ENCODE measurements at places on chromosomes 4 and X.

DNA sequence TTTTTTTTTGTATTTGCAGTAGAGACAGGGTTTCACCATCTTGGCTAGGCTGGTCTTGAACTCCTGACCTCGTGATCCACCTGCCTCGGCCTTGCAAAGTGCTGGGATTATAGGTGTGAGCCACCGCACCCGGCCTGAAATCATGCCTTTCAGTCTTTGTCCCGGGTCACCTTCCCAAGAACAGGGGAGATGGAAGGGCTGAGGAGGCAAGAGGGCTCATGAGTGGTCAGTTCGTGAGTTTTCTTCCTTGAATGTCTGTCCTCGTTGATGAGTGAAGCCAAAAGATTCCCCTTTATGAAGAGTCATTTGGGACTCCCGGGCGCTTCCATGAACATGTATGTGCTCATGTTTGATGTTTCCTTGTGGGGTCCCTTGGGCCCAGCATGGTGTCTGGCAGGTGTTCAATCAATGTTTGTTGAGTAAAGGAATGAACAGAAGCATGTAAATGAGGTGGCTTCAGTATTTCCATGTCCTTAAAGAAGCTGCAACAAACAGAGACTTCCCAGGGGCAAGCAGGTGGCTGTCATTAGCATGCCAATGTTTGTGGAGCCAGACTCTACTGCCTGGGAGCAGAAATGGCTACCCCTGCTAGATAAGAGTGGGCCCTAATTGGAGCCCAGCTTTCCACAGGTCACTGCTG lies 3.4 kb upstream of the SEPTIN6 start:
- no peak for DNase-seq

GRCh38 chrX:152823657-152824056 lies 6.9 kb downstream of the CETN2 start:
- DNase-seq = no peak

- DNase-seq = no peak
Measured at GRCh38 chrX:136742721-136743379, 37.9 kb downstream of the ARHGEF6 start.

- DNase-seq = no peak
Measured at GRCh38 chrX:8453611-8454010, 11.0 kb upstream of the VCX3B start.

GRCh38 chr4:94978904-94979303 lies 221.1 kb downstream of the BMPR1B start:
- DNase-seq = no peak

DNA sequence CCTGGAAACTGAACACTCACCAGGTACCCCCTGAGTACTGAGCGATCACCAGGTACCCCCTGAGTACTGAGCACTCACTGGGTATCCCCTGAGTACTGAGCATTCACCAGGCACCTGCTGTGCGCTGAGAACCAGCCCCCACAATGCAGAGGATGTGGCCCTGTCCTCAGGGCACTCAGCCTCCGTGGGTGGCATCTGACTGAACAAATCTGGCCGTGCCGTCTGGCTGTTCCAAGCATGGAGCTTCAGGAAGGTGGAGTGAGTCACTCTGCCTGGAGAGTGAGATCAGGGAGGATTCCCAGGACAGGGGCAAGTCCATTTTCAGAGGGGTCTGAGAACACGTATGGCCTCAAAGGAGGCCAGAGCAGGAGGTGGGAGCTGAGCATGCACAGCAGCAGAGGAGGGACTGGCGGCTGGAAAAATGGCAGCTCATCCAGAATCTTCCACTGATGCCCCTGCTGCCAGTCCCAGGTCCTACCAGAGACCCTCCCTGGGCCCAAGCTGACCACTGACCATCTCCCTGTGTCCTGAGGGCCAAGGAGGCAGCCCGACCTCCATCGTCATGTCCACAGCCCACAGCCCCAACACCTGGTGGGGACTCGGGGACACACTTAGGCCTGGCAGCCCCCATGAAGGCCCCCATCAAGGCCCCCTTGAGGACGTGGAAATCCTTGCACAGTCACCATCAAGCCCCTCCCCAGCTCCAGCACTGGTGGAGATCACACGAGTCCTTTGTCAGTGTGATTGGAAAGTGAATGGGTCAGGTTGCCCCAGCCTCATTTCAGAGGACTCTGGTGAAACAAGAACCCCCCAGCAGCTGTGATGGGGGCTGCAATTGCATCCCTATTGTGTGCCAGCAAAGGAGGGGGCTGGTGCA lies 94.1 kb downstream of the HMX1 start:
- no peak for DNase-seq

DNA sequence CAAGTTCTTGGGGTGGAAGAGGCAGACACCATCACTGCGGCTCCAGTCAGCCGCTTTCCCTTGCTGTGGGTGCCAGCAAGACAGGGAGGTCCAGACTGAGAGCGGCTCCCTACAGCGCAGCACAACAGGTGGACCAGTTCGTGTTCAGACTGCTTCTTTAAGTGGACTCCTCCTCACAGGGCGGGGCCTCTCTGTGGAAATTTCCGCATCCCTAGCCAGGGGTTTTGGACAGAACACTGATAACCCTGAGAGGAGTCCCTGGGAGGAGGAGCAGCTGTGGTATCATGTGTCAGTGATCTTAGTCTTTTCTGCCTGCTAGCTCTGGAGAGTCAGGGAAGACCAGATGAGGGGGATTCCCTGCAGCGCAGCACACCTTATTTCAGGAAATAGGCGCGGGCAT lies 48.5 kb downstream of the MAGEC2 start:
- DNase-seq = no peak

GRCh38 chr4:94165256-94165655 lies 42.4 kb upstream of the SMARCAD1 start:
- DNase-seq = no peak

DNA sequence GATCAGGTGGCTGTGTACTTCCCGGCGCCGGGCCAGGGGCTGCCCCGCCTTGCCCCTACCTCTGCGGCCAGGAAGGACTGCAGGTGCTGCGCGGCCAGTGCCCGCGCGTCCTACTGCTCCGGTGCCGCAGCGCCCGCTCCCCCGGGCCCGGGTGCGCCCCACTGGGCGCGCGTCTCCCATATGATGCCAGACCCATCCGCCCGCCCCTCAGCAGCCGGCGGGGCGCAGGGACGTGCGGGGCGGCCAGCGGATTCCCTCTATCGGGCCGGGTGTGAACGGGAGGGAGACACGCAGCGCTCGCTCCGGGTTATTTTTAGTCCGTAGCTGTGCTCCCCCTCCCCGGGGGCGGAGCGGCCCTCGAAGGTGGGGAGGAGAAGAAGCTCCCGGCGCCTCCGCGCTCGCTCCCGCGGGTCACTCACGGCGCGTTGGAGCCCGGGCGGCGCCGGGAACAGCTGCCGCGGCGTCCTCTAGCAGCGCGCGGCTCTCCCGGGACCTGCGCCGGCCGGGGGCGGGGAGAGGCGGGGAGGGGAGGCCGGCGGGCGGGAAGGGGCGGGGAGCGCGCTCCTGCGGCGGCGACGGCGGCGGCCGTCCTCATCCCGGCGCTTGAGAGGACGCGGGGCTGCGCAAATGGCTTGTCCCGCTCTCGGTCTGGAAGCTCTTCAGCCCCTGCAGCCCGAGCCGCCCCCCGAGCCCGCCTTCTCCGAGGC lies 103.6 kb downstream of the UCHL1 start:
- DNase-seq = no peak

DNA sequence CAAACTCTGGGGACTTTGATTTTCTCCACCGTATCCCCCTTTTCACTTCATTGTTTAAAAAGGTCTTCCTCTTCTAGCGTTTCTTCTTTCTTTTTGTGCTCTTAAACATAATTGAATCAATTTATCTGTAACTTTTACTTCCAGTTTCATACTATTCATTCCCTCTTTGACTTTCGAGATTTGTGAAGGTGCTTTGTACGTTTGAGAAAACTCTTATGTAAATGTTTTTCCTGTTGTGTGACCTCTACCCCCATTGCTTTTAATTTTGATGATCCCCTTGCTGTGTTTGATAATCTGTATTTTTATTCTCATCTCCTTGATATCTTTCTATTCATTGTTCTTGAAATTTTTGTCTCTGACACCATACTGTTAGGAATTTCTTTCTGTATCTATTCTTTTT lies 4.8 kb downstream of the USP38 start:
- no peak for DNase-seq

- DNase-seq = no peak
Measured at GRCh38 chrX:122626871-122627270, 557.2 kb upstream of the GRIA3 start.

- DNase-seq = no peak
Measured at GRCh38 chr4:186342582-186342981, 76.6 kb downstream of the F11 start.

DNA sequence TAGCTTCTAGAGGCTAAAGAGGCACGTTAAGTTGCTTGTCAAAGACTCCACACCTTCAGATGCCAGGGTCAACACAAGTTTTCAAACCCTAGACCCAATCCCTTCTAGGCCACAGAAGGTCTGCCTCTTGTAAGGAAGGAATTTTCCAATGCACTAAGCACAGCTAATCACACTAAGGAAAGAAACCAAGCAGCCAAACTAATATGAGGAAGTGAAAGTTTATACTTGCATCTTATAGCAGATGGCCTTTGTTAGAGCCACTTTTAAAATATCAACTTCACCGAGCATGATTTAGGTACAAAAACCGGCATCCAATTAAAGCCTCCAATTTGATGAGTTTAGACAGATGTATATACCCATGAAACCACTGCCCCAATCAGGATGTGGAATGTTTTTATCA lies 9.9 kb downstream of the FHL1 start:
- DNase-seq = no peak

DNA sequence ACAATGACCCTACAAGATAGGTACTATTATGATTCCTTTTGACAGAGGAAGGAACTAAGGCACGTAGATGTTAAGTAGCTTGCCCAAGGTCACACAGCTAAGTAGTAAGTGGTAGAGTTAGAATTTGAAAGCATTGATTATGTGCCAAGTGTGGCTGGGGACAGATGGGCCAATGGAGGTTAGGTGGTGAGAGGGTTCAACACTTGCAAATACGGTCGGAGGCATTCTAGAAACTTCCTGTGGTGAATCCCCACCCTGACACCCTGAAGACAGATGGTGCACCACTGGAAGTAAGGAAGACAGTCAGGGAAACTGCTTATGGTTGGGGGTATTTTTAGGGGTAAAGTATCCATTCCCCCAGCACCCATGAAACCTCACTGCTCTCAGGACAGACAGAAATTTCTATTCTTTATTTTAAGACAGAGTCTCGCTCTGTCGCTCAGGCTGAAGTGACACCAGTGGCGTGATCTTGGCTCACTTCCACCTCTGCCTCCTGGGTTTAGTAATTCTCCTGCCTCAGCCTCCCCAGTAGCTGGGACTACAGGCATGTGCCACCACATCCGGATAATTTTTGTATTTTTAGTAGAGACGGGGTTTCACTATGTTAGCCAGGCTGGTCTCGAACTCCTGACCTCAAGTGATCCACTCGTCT lies 142.5 kb downstream of the RASL11B start:
- DNase-seq = no peak

- peak; percentile 36 for DNase-seq
Measured at GRCh38 chr4:108172231-108172752, 3.6 kb upstream of the LEF1 start.

DNA sequence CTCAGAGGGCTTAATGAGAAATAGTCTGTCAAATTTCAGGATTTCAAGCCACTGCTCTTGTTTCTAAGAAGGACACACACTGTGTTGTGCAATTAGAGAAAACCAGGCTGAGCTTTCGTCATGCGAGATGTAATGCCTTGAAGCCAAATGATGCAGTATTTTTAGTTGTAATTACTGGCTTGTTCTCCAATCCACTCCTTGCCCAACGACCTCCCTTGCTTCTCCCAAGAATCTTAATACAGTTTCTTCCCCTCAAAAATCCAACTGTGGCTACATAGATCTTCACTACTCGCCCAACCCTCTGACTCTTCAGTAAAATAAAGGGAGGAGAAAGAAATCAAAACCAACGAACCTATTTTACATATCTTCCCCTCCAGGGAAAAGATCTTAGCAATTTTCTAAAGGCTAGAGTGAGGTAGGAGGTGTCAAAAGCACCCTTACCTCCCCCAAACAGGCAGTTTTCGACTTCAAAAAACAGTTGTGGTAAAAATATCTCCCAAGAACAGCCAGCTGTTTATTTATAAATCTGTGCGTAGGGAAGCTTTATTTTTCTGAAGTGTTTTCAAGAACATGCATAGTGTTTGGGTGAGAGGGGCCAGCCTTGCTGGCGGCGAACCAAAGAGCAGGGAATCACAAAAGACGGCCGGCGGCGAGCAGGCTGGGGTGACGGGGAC lies 68.7 kb downstream of the MGST2 start:
- no peak for DNase-seq

DNA sequence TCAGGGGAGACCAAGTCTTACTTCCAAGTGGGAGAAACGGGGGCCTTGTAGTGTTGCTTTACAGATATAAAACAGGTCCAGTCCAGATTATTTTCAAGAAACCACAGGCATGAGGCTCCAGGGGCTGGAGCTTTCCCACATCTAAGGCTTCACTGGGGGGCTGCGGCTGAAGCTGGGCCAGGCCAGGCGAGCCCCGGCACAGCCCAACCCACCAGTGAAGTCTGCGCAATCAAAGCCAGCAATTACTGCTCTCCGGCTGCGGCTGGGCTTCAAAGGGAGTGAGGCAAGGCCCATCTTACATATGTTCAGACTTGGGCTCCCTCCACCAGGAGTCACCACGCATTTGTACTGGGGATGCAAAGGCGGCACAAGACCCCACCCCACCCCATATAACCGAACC lies 61.7 kb downstream of the HADH start:
- DNase-seq = no peak

DNA sequence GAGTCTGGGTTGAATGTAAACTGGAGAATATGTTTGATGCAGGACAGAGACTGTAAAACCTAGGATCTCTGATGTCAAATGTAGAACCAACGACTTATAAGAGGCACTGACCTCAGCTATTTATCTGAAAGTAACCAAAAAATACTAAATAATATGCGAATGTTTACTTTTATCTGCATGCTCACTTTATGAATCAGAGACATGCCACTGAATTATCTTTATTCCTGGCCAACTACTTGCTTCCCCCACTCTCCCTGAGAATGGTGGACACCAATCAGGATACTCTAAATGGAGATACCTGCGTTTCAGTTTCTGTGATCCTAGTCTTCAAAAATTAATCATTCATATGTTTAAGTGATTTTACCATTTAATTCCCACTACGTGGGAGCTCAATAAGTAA lies 1038.4 kb upstream of the PABPC4L start:
- DNase-seq = no peak

DNA sequence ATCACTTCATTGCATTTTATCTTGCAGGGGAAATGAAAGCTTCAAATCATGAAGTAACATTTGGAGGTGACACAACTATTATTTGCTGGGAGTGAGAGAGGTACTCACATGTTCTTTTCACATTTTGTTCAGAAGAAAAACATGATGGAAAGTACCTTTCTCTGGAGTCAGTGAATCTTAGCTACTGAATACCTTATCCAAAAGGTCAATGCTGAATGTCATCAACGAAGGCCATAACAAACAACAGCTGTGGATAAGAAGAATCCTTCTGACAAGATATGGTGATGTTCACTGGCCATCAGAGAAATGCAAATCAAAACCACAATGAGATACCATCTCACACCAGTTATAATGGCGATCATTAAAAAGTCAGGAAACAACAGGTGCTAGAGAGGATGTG lies 36.5 kb upstream of the NUDT10 start:
- no peak for DNase-seq

DNA sequence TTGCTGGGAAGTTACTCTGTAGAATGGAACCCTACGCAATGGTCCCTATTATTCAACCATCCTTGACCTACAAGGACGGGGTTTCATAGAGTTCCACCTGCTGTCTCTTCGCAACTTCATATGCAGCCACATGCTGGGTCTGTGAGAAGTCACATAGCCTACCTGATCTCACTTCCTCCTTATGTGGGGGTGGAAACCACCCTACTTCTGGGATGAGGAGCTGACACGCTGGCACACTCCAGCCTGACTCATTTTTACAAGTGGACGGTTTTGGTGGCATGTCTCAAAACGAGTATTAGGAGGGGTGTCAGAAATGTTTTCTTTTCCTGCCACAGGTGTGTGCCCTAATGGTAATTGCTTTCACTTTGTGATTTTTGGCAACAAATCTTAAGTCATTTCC lies 36.8 kb upstream of the ARSD start:
- DNase-seq = no peak
